ENCODE measurements at places on chromosomes 7 and 10.

DNA sequence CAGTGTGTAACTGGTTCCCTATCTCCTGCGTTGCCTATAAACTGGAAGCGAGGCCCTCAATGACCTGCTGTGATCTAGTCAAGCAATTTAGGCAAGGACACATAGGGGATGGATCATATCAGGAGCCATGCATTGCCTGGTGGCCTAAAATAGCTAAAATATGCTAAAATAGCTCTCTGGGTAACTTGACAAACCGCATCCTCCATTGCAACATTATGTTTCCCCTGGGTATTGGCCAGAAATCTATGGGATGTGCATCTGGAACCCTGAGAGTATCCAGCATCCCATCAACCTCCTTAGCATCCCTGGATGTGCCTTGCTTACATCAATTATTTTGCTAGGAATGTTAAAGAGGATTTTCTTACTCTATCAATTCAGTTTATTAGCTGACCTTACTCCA is 91.7 kb upstream of the ADCY1 start:
- no peak for ATAC-seq

DNA sequence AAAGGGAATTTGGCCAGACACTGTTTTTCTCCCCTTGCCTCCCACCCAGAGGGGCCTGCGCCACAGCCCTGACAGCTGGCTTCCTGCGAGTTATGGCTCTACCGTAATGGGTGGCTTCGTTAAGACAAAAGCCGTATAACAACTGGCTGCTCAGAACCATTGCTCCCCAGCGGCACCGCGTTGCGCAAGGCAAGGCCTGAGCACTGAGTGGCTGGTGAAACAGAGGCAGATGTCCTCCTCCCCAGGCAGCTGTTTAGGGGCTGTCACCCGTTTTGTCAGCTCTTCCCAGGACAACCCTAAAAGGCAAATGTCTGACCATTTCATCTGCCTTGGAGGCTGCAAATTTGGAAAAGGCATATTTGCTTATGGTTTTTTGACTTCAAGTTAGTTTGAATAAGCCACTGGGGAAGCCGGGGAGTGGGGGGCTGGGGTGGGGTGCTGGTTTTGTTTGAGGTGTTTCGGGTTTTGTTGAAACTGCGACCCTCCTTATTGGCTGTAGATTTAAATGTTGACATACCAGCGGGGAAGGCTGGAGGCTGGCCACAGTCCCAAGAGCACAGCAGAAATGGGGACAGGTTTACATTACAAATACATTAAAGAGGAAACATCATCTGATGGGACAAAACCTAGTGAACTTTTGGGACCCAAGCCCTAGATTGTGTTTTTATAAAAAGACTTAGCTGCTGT is 681 bp upstream of the SPOCK2 start:
- peak; percentile 18 for ATAC-seq

- no peak for ATAC-seq
Measured at GRCh38 chr7:154953006-154953684, 49.8 kb downstream of the PAXIP1 start.

DNA sequence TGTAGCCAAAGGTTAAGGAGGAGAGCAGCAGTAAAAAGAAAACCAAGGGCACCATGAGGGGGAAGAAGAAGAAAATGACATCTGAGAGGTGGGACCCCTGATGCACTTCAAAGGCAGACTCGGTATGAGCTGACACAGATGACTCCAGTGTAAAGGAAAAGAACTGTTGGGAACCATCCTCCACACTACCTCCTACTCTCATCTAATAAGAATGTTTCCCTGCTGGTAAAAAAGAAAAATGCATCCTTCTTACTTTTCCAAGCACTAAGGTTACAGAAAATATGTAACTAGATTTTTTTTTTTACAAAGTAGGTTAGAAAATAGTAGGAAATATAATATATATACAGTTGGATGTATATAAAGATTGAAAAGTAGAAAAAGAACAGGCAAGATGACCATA is 16.9 kb downstream of the TAS2R41 start:
- ATAC-seq, result no peak

GRCh38 chr7:96199421-96199820 is 122.5 kb downstream of the SLC25A13 start:
- no peak for ATAC-seq

GRCh38 chr7:50292763-50293162 is 11.8 kb upstream of the IKZF1 start:
- ATAC-seq, result peak; percentile 62

- no peak for ATAC-seq
Measured at GRCh38 chr10:118596426-118597124, 1.1 kb upstream of the PRLHR start.

DNA sequence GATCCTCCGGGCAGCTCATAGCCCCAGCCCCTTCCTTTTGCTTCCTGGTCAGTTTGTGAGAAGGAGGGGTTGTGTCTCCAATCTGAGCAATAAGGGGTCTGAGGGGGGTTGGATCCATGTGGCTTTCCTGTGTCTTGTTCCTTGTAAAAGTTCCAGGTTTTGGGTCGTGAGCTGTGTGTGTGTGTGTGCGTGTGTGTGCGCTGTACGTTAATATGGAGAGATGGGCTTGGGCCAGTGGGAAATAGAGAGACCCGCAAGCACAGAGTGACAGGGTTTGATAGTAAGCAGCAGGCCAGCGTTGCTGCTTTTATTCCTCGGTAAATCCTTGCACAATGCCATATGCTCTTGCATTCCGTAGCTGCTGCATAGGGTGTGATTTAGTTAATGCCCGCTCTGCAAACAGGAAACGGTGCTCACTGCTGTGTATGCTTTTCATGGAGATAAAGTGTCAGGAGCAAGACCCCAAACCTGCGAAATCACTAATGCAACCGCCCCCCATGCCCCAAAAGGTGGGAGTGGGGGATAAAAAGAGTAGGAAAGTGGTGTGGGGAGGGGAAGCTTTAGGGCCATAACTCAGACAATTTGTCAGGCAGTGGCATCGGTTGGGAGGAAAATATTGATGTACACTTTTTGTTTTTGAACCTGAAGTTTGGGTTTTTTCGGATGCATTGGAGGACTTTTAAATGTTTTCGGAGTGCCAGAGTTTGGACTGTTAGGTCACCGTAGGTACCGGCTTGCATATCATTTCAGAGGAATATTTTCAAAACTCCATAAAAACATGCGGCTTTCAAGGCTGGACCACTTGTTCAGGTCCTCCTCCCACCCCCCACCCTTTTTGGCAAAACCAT is 108.7 kb downstream of the TCF7L2 start:
- ATAC-seq, result no peak

DNA sequence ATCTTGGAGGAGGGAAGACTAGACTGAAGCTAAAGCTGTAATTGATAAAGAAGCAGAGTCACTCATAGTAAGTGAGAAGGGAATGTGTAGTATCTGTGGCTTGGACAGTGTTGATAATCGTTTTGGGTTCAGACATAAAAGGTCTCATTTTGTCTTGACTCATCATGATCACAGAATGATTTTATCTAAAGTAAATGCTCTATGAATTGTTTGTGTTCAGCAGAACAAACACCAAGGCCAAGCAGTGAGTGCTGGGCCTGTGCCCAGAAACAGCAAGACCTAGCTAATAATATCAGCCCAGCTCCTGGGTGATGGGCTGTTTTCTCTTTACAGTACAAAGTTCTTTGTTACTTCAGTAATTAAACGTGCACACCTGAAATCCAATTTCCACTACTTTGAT is 26.7 kb upstream of the CD36 start:
- ATAC-seq, result no peak

DNA sequence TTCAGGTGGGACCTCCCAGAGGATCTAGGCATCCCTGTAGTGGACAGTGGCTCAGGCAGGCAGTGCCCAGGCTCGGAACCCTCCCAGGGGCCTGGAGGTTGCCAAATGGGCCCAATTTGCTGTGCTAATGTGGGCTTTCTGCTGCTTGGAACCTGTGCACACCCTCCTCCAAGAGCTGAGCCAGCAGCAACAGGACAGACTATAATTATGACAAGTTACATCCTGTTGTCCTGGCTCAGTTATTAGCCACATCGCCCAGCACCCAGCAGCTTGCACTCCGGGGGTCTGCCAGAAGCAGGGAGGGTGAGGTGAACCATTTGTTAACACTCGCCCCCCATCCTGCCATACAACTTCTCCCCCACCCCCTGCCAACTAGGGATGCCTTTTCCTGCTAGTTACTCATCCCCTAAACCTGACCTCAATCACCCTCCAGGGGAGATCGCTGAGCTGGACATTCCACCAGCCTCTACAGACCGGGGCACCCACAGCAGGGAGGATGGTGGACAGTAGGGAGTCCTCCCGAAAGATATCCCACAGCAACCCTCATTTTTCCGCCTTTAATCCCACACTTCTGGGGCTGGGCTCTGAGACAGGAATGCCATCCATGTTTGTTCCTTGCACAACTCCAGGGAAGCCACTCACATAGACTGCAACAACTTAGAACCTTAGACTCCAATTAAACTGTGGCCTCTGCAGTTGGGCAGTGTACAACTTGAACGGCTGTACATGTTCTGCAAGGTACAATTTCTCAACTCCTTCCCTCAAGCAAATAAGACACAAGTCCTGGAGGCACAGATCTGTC is 7.9 kb upstream of the MYL10 start:
- ATAC-seq, result no peak

DNA sequence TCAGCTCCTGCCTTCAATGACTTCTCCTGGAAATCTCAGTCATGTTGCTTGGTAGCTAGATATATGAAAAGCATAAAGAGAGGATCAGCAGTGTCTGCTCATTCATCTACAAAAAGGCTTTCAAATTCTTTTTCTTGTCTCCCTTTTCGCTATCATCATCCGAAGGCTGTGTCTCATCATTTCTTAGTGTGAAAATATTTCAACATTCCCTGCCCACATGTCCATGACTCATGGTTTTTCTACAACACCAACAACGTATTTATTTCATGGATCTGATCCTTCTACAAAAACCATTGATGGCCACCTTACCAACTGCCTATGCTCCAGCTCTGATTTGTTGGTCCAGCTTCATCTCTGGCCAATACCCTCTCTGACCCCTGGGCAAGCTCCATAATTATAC is 472.5 kb upstream of the GHITM start:
- no peak for ATAC-seq

GRCh38 chr10:104601166-104601565 is 39.9 kb upstream of the SORCS3 start:
- no peak for ATAC-seq

- no peak for ATAC-seq
Measured at GRCh38 chr7:152369518-152369917, 66.3 kb downstream of the KMT2C start.

GRCh38 chr10:26215396-26215934 is 1.1 kb upstream of the GAD2 start:
- no peak for ATAC-seq

- no peak for ATAC-seq
Measured at GRCh38 chr10:33291053-33291592, 43.3 kb downstream of the NRP1 start.

DNA sequence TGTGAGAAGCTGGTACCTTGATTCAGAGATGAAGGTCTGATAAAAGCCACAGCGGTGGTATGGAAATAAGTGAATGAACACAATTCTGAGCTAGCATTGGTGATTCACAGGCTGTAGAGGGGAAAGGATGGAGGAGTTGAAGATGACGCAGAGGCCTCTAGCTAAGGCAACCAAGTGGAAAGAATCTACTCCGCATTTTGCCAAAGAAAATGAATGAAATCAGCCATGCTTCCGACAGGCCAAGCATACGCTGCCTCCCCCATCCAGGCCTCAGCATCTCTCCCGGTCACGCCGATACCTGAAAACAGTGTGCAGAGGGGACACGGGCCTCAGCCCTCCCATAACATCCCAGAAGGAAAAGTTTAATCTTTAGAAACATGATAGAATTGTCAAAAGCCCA is 124.3 kb upstream of the UNC5B start:
- no peak for ATAC-seq

- ATAC-seq, result no peak
Measured at GRCh38 chr10:86556933-86557649, 35.5 kb upstream of the WAPL start.

DNA sequence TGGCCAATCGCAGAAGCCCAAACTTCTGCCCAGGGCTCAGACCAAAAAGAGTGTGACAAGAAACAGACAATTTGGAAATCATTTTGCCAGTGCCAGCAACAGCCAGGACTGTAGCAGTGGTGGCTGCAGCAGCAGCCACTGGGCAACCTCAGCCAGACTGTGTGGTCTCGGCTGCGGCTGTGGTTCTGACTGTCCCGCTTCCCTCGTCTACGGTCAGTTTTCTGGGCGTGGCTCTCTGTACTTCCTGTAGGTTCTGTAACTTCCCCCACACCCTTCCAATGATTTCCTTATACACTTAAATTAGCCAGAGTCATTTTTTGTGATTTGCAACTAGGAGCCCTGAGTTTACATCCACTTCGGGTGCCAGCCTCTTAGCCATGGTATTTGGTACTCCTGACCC is 39.9 kb downstream of the CYTH3 start:
- peak; percentile 41 for ATAC-seq

- ATAC-seq, result no peak
Measured at GRCh38 chr10:94103801-94104221, 110.1 kb downstream of the PLCE1 start.

DNA sequence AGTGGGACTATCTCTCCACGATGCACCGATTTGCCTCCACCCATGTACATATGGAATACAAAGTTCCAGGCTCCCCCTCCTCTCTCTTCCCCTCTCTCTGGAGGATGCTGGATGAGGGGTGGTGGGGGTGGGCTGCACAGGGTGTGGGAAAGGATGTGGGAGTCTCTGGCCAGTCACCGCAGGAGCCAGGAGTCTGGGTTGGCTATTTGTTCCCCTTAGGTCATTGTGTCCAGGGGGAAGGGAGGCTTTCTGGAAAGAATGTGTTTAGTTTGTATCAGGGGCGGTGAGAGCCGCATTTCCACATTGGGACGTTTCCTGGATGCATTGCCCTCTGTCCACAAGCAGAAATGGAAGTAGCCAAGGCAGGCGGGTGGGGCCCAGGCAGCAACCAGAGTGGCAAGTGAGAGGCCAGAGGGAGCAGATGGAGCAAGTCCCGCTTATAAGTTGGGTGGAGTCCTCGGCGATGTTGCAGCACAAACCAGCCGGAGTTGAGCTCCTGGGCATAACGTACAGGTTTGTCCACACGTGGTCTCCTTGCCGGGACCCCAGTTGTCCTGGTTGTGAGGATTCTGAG is 63.3 kb downstream of the ZNF777 start:
- no peak for ATAC-seq

- no peak for ATAC-seq
Measured at GRCh38 chr7:141609576-141609975, 58.4 kb downstream of the AGK start.

DNA sequence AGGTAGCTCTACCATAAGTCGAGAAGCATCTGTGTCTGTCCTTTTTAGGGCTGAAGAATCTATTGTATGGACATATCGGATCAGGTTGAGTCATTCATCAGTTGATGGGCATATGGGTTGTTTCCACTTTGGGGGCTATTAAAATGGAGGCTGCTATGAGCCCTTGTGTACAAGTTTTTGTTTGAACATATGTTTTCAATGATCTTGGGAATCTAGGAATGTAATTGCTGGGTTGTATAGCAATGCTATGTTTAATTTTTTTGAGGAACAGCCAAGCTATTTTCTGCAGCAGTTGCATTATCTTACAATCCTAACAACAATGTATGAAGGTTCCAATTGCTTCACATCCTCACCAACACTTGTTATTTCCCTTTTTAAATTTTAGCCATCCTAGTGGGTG is 46.4 kb upstream of the HABP2 start:
- no peak for ATAC-seq

- ATAC-seq, result no peak
Measured at GRCh38 chr10:88830643-88831268, 20.9 kb downstream of the ANKRD22 start.

Measured in stimulated activated memory B cell treated with anti-CD40 and anti-IgM and Interleukin-4, amounts not matched to agents 10 μg/mL and 1 μg/mL and 100 μg/mL, for 72 hours (primary cell).